ENCODE measurements at places on chromosomes 13 and 19. TPM values are rescaled to one million over a fixed set of nuclear protein-coding genes. Genes with fewer than 3 reads are reported as not detected.

Gene ITGBL1
- 0.45 TPM for polyA plus RNA-seq

DNA sequence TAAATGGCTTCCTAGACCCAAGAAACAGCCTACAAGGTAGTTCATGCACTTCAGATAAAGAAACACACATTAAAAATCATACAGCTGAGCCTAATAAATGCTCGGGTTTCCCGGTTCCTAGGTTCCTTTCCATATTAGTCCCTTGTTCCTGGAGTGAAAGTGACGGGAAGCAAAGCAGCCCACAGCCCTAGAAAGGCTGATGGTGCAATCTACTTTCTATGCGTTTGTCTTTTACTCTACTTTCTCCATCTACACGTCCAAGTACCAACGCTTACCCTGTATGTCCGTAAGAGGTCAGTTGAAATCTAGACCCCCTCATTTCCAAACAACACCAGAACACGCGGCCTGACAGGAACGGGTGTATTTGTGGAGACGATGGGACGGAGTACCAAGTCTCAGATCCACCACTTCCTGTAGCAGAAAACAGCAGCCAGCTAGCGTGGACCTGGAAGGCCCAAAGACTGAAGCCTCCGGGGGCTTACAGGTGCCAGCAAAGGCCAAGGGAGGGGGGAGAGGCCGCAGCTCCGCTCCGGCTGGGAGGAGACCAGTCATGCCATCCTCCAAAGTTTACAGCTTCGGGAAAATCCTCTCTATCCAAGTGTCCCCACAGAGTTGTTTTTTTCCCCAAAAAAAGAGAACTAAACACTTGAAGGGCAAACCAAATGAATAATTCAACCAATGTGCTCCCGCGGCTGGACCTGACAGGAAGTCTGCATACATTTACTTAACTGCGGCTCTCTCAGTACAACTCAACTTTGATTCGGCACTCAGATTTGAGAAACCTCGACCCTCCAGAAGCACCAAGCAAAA is 34.1 kb downstream of the STK24 start:
- DNase-seq: no peak

DNA sequence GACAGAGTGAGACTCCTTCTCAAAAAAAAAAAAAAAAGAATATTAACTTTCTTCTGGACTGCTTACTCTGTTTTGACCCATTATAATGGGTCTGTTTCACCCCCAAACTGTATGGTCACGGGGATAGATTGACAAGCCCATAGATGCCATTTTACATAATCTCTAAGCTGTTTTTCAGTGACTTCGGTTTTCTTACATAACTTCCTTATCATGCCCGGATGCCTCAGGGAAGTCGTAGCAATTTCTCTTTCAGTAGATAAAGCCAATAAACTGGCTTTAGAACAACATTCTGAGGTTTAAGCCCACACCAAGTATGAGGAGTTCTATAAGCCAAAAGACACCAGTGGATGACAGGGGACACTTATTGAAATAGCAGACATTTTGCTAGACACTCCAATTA is 5.9 kb upstream of the ZNF254 start:
- DNase-seq: no peak

- no peak for DNase-seq
Measured at GRCh38 chr13:110636701-110637201, 21.4 kb downstream of the NAXD start.

DNA sequence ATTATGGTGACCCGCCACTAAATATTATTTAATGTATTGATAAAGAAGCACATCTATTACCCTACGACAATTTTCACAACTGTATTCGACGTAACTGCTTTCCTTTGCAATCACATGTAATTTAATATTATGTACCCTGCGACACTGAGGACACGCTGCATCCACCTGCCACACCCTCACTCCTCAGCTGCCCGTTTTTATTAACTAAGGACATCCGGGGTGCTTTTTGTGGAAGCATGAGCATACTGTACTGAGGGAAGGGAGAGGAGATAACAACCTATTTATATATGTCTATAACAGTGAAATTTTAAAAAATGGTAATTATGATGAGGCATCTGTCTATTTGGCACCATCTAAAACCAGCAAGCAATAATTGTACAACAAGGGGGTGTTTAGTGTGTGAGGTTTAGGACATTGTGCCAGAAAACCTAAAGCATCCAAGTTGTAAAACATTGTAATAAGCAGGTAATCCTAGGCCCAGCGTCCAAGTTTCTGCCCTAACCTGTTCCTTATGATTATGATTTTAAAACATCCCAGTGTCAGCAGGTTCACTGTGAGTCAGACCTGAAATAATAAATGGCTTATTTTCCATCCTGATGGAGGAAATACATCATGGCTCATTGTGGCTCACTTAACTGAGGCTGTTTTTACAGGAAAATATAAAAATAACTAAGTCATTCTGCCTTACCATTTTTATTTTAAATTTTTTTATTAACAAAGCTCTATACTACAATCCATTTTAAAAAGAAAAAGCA is 56.3 kb downstream of the FOXO1 start:
- DNase-seq: no peak

- DNase-seq: no peak
Measured at GRCh38 chr13:100510208-100510957, 78.2 kb downstream of the GGACT start.

GRCh38 chr19:42325308-42325895 is at the start of gene MEGF8:
Gene MEGF8, plus strand, starts transcription at chr19:42325635. Its CDS starts 609 bp downstream, at chr19:42326244.
- peak; percentile 98 for DNase-seq

Gene FPR1
- polyA plus RNA-seq: 11.0 TPM

Gene LGALS14
- not detected for polyA plus RNA-seq

DNA sequence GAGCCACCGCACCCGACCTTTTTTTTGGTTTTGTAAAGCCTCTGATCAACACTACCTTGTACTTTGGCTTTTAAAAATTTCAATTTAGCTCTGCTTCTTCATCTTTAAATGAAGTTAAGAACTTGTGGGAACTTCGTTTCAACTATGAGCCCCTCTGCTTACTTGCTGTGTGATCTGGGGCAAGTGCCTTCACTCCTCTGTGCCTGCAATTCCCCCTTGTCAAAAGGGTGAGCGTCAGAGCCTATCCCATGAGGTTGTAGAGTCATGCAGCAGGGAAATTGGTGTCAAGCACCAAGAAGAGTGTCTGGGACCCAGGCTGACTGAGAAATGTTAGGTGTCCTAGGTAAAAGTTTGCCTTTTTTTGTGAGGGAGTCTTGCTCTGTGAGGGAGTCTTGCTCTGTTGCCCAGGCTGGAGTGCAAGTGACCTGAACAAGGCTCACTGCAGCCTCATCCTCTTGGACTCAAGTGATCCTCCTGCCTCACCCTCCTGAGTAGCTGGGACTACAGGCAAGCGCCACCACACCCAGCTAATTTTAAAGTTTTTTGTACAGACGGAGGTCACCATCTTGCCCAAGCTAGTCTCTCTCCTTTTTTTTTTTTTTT is 5.7 kb downstream of the VASP start:
- no peak for DNase-seq

DNA sequence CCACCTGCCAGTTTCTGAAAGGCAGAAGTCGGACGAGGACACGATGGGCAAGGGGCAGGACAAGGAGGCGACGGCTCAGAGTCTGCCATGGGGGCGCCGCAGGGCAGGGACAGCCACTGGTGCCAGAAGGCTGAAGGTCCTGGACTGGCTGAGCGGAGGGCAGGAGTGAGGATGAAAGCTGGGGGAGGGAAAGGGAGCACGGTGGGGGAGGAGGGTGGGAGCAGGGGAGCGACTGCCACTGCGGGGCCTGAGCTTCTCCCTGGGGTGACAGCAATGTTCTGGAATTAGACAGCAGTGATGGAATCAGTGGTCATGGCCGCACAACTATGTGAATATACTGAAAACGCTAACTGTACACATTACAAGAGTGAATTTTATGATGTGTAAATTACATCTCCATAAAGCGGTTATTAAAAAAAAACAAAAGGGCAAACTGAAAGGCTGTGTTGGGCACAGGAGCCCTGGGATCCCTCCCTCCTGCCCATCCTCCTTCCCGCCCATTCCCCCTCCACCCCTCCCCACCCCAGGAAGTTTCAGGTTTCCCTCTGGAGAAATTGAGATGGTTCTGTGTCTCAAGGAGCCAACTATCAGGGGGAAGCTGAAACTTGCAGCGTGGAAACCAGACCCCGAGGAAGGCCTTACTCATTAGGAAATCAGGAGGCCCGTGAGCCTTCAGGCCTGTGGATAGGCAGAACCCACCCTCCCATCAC is 15.9 kb downstream of the MLLT1 start:
- DNase-seq: no peak

DNA sequence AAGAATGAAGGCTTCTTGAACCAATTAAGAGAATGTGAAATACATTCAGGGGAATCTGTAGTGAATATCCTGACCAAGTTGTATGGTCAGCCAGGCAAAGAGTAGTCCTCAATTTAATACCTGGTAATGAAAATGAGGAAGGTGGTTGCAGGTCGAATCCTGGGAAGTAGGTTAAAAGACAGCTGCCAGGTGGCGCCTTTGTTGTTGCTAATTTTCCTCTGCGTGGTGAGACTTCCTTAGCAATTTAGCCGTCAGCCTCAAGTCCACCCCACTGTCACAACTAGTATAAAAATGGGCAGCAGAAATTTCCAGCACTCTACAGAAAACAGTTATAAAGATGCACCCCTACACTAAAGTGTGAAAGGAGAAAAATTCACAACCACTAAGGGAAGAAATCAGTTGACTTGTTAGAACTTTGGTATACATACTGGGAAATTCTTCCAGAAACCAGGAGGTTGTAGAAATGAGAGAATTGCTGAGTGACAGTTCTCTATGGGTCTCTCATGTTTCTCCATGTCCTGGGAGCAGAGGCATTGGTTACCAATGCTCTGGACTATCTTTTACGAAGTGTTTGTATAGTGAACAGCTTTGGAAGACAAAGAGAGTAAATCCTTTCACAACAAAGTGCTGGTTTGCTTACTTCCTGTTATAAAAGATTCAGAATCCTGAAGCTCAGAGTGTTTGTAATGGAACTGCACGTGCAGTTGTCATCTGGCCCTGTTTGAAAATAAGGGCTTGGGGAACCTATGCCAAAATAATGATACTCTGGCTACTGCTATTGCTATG is 235.9 kb downstream of the NHLRC3 start:
- no peak for DNase-seq

- DNase-seq: no peak
Measured at GRCh38 chr19:40585982-40586422, 9.3 kb downstream of the SHKBP1 start.

DNA sequence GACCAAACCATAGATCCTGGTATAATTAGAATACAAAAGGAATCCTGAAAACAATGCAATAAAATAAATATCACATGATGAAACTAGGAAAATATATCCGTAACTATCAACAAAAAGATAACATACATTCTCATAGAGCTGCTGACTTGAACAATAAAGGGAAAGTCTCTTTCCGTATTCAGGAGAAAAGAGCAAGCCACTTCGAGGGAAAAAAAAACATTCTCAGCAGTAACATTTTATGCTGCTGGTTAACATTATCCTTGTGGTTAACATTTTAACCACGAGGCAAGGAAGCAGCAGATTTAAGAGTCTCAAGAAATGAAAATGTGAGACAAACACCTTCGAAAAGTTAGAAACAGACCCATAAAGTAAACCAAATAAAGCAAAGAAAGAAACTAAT is 25.8 kb downstream of the NALCN start:
- no peak for DNase-seq

Gene CCDC169
- 0.39 TPM for polyA plus RNA-seq

- peak; percentile 46 for DNase-seq
Measured at GRCh38 chr19:39401549-39402345, 4.9 kb upstream of the ZFP36 start.

Gene CLIP3
- polyA plus RNA-seq: 34.3 TPM

Measured in ovary (tissue), 10 donors.